ENCODE measurements at places on chromosomes 5 and 9.
A peak's percentile ranks its signal among the peaks of the same experiment; 100 is the strongest.

DNA sequence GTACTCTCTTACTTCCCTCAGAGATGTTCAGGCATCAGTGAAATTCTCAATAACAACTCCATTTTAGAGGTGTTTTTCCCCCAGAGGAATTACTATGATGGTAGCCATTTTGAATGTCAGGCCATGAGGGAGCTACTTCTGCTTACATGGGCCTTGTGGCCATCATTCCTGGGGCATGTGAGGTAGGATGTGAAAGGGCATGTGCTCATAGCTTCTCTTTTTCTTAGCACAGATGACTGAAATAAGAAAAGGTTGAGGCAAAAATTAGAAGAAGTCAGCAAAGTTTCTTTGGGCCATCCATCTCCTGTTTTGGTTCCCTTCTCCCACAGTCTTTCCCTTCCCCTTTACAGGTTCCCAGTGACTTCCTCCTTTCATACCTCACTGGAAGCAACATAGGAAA lies 68.8 kb downstream of the FEM1C start:
- no peak for DNase-seq

DNA sequence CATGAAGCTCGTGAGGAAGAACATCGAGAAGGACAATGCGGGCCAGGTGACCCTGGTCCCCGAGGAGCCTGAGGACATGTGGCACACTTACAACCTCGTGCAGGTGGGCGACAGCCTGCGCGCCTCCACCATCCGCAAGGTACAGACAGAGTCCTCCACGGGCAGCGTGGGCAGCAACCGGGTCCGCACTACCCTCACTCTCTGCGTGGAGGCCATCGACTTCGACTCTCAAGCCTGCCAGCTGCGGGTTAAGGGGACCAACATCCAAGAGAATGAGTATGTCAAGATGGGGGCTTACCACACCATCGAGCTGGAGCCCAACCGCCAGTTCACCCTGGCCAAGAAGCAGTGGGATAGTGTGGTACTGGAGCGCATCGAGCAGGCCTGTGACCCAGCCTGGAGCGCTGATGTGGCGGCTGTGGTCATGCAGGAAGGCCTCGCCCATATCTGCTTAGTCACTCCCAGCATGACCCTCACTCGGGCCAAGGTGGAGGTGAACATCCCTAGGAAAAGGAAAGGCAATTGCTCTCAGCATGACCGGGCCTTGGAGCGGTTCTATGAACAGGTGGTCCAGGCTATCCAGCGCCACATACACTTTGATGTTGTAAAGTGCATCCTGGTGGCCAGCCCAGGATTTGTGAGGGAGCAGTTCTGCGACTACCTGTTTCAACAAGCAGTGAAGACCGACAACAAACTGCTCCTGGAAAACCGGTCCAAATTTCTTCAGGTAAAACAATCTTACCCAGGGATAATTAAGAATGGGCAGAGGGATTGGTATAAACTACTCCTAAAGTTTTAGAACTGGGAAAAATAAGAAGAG lies 12.9 kb downstream of the ITGA1 start:
- DNase-seq, result peak; percentile 65

DNA sequence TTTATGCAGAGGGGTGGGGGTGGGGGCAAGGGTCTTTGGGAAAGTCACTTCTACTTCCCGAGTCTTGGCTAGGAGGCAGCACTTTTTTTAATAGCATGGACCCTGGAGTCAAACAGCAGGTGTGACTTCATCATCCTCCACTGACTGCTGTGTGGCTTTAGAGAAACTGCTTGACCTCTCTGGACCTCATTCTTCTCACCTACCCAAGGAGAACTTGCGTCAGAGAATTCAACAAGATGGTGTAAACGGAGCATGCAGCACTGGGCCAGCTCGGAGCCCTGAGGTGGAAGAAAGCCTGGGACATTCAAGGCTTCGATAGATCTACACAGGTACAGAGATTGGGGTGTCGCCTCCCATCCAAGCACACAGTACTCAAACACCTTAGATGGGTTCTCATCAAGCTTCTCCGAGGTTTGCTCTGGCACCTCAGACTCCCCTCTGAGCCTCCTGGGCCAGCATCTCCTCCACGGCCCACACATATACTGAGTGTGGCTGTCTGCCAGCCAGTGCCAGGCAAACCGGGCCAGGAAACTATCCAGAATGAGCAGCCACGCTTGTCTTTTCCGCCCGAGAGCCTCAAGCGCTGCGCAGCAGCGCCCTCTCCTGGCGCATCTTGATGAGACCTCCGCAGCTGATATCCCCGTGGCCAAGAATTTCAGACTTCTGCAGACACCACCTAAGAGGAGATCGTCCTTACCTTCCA lies 4.6 kb upstream of the SLC25A48 start:
- DNase-seq, result no peak

GRCh38 chr5:149141957-149142851 lies 911 bp downstream of the ABLIM3 start:
- no peak for DNase-seq
